ENCODE measurements at places on chromosomes 13 and 19.

DNA sequence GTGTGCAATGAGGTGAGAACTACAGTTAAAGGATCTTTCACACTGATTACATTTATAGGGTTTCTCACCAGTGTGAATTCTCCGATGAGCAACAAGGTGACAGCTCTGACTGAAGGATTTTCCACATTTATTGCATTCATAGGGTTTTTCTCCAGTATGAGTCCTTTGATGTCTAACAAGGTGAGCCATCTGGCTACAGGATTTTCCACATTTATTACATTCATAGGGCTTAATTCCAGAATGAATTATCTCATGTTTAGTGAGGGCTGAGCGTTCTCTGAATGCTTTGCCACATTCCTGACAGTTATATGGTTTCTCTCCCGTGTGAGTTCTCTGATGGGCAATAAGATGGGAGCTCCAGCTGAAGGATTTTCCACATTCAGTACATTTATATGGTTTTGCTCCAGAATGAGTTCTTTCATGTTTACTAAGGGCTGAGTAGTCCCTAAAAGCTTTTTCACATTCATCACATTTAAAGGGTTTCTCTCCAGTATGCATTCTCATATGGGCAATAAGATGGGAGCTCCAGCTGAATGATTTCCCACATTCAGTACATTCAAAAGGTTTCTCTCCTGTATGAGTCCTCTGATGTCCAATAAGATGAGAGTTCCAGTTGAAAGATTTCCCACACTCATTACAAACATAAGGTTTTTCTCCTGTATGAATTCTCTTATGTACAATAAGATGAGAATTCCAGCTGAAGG lies 4.4 kb upstream of the C19orf18 start:
- no peak for DNase-seq

GRCh38 chr13:57087006-57087405 lies 53.7 kb upstream of the PRR20A start:
- no peak for DNase-seq

GRCh38 chr13:113787694-113788093 lies 28.7 kb downstream of the TMEM255B start:
- no peak for DNase-seq

GRCh38 chr19:12736995-12737834 lies at the start of gene GET3:
Gene GET3 (plus strand): TSS chr19:12737497. CDS start chr19:12737506, 9 bp downstream.
- peak; percentile 76 for DNase-seq

DNA sequence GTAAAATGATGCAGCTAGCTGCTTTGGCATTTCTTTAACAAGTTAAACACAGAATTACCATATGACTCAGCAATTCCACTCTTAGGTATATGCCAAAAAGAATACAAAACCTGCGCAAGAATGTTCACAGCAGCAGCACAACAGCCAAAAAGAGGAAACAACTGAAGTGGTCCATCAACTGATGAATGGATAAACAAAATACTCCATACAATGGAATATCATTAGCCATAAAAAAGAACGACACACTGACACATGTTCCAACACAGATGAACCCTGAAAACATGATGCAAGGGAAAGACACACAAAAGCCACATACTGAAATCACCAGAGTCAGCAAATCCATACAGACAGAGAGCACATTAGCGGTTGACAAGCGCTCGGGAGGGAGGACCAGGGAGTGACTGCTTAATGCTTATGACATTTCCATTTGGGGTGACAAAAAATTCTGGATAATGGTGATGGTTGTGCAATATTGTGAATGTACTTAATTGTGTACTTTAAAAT lies 3.0 kb downstream of the PCID2 start:
- DNase-seq: no peak

DNA sequence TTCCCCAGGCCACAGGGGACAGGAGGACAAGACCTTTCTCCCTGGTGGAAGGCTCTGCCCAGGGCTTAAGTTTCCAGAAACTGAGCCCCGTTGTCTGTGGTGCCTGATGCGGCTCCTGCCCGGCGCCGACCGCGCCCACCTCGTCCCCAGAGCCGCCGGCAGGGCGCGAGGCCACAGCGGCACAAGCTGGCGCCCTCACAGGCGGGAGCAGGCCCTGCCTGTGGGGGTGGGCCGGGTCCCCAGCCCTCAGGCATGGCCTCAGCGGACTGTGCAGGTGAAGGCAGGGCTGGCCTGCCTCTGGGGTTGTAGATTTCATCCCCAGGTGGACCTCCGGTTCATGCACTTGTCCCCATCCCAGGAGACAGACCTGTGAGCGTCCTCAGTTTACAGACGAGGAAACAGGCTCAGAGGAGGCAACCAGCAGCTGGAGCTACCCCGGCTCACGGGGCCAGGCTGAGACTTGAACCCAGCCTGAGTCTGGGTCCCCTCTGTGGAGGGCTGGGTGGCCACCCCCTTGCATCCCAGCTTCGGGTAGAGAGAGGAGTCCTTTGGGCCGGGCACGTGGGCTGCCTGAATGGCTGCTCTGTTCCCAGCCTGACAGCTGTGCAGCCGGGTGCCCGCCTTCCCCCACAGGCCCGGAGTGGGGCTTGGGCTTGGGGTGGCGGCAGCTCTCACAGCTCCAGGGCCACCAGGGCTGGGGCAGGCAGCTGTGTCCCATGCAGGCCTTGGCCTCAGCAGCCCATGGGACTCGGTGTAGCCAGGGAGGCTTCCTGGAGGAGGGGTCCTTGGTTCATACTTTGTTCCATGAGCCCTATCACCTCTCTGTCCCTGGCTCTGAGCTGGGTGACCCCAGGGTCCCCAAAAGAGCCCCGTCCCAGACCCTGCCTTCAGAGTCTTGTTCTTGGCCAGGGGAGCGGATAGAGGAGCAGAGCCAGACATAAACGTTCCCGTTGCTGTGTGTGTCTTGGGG lies 26.8 kb downstream of the PIAS4 start:
- DNase-seq: no peak

- DNase-seq: no peak
Measured at GRCh38 chr19:18634612-18635297, 2.1 kb upstream of the KLHL26 start.

DNA sequence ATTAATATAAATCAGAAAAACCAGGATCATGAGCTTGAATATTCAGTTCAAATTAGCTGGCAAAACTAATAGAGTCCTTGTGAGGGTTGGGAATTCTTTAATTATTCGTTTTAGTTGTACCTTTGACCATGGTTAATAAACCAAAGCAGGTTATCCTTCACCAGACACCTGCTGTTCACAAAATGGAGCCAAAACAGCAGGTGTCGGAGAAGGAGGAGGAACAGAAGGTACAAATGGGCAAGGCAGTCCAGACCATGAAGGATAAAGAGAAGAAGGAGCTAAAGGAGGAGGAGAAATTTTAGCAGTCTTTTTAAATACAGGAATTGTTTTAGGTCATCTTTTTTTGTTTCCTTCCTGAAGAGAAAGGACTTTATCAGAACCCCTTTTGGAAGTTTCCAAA lies 106.1 kb downstream of the NHLRC3 start:
- DNase-seq: no peak

GRCh38 chr19:7595466-7596133 lies at the start of gene CAMSAP3:
Gene CAMSAP3 (plus strand): TSS chr19:7595863. CDS start chr19:7596003, 140 bp downstream.
- no peak for DNase-seq

GRCh38 chr13:95552208-95552538 lies 347 bp upstream of the CLDN10 start:
- DNase-seq: no peak

- no peak for DNase-seq
Measured at GRCh38 chr13:97849305-97849704, 104.2 kb upstream of the IPO5 start.

DNA sequence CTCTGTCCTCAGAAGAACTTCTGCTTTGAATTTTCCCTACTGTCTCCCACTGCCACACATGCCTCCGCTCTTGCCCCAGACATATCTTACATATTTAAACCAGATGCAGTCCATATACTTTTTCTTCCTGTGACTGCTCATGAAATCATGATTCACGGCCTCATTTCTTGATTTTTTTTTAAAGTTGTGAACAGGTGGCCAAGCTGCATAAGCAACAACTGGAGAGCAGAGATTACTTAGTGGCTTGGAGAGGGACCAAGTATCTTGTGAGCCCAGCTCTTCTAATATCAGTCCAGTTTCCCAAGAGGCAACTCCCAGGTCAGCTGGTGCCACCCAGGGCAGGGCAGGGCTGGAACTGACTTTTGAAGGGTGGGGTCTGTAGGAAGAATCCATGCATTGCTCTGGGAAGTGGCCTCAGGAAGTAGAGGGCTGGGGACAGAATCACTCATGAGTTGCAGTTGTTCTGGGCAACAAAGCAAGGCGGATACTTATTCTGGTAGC lies 152.4 kb downstream of the LMO7 start:
- DNase-seq: no peak

Measured in stimulated activated CD4-positive, alpha-beta T cell treated with anti-CD3 and anti-CD28 coated beads, TNF-alpha, amount 100 ng/mL, for 48 hours (primary cell).